ENCODE measurements at places on chromosomes 7 and 10.

GRCh38 chr10:106571192-106571946, 593.1 kb downstream of the SORCS1 start:
- DNase-seq: no peak

DNA sequence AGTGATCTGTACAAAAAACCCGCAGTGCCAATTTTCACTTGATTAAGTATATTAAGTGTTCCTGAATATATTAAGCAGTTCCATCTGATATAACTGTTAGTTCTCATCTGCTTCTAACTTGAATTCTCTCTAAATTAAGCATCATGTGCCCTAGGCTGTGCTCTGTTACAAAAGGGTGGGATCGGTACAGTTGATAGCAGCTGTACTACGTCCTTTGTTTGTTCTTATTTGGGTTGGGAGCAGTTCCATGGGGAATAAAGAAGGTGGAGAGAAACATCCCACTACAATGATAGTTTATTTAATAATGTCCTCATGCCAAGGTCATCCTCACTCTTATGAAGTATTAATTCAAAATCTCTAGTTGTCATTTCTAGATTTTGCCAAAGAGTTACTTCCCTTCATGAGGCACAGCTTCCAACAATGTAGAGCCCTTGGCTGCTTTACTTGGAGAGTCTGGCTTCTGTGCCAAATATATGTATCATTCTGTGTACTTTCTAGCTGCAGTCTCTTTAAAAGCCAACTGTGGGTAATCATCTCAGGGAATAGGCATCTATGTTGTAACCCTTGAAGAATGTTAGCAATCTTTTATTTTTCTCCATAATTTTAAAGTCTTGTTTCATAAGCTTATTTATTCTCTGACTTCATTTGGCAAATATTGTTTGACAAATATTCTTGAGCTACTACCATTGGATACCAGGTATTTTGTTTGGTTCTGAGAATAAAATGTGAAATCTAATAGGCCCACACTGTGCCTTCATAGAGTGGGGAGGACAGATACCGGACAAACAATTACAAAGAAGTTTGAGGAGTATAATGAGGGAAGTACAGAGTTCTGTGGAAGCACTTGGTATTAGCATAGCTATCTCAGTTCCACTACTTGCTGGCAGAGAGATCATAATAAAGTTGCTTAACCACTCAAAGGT, 22.4 kb upstream of the AHR start:
- peak; percentile 99 for DNase-seq

DNA sequence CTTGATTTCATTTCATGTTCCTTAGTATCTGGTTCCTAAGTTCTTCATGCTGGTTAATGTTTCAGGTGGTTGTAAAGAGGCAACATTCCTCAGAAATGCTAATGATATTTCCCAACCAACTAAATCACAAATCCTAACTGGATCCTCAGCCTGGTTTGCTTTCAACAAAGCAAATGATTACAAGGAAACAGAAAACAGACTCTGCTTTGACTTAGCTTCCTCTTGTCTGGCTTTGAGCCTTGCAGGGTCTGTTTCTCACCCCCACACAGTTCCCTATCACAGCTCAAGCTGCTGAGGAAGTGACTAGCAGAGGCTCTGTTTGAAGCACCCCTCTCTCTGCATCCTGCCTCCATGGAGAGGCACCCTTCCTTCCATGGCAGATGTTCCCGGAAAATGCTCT, 130.2 kb upstream of the CTTNBP2 start:
- no peak for DNase-seq

GRCh38 chr10:92965314-92965713, 95.3 kb upstream of the CYP26C1 start:
- DNase-seq: peak; percentile 14

- no peak for DNase-seq
Measured at GRCh38 chr10:124447751-124448466, 1.9 kb downstream of the NKX1-2 start.

GRCh38 chr7:35697414-35698175, 2.7 kb upstream of the HERPUD2 start:
- DNase-seq: peak; percentile 80
